Occipital lobe (tissue), 3 donors: ENCODE measurements at places on chromosomes 2 and 18.
A peak's percentile ranks its signal among the peaks of the same experiment; 100 is the strongest.

DNA sequence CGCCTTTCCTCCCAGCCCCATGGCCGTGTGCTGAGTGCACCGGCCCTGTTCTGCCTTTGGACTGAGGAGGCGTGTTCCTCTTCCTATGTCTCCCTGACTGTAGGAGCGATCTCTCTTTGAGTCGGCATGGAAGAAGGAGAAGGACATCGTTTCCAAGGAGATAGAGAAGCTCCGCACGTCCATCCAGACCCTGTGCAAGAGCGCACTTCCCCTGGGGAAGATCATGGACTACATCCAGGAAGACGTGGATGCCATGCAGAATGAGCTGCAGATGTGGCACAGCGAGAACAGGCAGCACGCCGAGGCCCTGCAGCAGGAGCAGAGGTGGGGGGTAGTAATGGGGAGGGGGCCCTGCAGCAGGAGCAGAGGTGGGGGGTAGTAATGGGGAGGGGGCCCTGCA, 29.4 kb upstream of the ASB1 start:
- no peak for DNase-seq

DNA sequence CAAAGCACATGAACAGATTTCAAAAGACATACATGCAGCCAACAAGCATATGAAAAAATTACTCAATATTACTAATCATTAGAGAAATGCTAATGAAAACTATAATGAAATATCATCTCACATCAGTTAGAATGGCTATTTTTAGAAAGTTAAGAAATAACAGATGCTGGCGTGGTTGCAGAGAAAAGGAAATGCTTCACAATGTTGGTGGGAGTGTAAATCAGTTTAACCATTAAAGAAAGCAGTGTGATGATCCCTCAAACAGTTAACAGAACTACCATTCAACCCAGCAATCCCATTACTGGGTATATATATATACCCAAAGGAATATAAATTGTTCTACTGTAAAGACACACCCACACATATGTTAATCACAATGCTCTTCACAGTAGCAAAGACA, 117.7 kb upstream of the SETBP1 start:
- DNase-seq = no peak

DNA sequence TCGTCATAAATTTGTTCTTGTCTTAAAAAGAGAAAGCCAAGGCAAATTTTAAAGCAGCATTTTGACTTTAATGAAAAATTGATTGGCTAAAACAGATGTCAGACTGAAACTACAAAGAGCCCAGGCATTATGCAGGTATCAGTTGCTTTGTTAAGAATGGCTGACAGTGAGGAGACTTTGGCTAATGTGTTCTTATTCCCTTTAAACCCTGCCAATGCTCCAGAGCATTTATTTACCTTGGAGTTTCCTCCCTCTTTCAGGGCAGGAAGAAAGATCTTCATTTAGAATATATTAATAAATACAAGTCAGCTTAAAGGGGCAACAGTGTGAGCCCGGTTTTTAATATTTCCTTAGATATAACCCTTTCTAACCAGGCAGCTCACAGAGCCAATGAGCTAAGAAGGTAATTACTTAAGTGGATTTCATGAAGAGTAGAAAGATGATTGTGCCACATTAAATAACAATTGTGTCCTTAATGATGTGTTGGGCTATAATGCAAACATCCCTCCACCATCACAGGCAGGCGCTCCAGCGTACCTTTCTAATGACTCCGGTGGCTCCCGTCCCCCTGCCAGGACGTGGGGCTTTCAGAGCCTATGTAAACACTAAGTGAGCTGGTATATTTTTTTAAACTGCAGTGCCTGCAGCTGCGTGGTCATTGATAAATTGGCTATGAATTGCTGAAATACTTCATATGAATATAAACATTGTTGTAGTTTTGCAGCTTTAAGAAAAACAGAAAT, 349.4 kb upstream of the POU3F3 start:
- no peak for DNase-seq

GRCh38 chr18:74760436-74760835, 162.8 kb downstream of the ZNF407 start:
- no peak for DNase-seq

DNA sequence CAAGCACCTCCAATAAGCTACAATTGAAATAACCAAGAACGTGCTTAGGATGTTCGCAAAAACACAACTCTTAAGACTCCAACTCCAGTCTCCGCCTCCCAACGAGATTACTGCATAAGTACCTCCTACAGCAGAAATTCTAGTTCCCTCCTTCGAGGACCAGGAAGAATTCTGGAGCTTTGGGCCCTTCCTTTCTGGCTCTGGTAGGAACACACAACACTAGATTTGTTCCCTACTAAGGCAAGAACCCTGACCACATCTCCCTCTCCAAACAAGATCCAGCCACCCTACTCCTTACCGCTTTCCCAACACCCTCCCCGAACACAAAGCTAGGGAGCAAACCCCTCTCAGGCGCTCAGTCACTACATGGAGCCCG, 721 bp downstream of the ADAM17 start:
- DNase-seq = no peak

DNA sequence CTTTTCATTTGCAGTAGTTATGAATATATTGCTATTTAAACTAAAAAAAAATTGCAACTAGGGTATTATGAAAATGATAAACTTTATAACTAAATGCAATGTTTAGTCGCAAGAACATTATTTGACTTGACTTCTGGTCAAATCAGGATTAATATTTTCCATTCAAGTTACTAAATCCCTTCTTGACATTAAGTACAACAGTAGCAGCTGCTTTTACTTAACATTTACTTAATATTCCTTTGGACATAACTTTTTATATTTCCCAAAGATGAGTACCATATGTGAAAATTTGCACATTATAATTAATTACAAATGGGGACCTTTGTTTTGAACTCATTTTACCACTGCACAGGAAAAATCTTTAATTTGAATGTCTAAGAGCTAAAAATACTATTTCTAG, 74.0 kb downstream of the PMS1 start:
- DNase-seq = no peak

DNA sequence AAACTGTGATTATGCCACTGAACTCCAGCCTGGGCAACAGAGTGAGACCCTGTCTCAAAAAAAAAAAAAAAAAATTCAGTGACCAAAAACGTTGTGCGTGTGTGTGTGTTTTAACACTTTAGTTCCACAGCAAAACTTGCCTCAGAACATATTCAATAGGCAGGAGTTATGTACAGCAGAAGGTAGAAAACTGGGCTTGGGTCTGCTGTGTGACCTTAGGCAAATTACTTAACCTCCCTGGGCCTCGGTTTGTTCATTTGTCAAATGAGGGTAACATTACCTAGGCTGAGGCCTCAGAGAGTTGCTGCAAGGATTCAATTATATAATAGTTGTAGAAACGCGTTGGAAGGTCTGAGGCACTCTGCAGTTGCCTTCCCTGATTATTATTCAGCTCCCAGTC, 10.3 kb upstream of the SCG2 start:
- no peak for DNase-seq

DNA sequence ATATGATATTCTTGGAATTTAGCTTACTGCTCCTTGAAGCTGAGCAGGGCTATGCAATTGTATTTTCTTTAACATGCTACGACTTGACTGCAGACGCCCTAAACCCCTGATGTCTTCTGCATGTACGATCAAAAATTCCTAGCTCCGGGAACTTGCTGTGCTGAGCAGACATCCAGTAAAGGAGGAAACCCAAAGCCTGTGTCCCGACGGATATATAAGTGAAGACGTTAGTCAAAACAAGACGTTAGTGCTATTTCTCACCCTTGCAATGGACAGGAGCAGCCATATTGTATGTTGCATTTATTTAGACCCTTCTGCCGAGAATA, 51.5 kb downstream of the SETBP1 start:
- DNase-seq = no peak

DNA sequence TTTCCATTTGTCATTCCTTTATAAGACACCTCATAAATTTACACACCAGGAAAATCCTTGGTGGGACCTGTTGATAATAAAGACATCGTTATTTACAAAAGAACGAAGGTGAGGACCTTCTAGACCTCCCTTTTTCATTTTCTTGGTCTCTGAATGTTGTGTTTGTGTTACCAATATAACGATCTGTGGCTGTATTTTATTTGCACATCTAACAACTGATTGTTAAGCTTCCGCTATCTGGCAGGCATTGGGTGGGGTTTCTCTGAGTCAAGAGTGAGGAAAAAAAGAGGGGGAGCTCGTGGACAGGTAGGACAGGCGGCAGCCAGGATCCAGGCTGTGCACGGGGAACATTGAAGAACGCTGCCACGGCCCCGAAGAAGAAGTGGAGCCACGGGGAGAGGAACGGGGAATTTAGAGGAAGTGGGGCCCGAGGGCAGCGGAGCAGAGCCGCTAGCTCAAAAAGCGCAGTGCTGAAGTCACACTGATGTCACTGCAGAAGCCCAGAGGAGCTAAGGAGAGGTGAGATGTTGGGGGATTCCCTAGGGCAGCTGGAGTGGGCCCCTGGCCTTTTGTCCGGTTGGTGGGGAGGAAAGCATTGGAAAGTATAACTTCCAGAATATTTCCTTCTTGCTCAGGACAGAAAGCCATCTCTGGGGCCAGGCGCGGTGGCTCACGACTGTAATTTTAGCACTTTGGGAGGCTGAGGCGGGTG, 20.9 kb upstream of the DNMT3A start:
- no peak for DNase-seq

GRCh38 chr2:158907926-158908456, 60.4 kb upstream of the TANC1 start:
- no peak for DNase-seq

GRCh38 chr2:147646818-147647468, 197.9 kb upstream of the ACVR2A start:
- DNase-seq = no peak

GRCh38 chr18:31723990-31724711, 36.5 kb downstream of the SLC25A52 start:
- no peak for DNase-seq

DNA sequence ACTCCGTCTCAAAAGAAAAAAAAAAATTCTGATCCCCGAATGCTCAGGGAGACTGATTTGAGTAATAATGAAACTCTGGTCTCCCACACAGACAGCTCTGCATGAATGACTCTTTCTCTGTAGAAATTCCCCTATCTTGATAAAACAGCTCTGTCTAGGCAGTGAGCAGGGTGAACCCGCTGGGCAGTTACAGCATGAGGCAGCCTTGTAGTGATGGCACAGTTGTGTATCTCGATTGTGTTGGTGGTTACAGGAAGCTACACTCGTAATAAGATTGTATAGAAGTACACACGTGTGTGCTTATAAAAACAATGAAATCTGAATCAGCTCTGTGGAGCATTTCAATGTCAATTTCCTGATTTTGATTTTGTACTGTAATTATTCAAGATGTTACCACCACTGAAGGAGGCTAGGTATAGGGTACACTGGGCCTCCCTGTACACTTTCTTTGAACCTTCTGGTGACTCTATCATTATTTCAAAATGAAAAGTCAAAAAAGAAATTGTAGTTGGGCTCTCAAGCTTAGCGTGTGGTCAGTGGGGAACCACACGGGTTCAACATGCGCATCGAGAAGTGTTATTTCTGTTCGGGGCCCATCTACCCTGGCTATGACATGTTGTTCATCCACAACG, 34.9 kb upstream of the ATP8B1 start:
- no peak for DNase-seq

GRCh38 chr18:33231474-33232317, 208.8 kb downstream of the CCDC178 start:
- peak; percentile 62 for DNase-seq

DNA sequence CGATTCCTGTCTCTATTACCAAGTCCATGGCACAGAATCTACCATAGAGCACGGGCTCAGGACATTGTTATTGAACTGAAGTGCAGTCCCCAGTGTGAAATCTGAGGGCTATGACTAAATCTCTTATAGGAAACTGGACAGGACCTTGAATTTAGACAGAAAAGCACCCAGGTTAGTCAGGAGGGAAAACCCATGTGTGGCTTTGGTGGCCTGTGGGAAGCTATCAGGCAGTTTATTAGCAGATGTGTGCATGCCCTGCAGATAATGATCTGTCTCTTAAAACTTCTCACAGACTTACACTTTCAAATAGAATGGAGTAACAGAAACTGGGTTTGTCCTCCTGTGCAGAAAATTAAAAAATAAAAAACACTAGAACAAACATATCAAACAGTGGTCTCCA, 610.0 kb upstream of the RAB6C start:
- DNase-seq = no peak

- DNase-seq = no peak
Observed at GRCh38 chr2:85244828-85245227, 83.0 kb downstream of the TGOLN2 start.
